ENCODE measurements at places on chromosomes 5 and 9. TPM values are rescaled to one million over a fixed set of nuclear protein-coding genes. Genes with fewer than 3 reads are reported as not detected.

The PLPP7 gene
- 2.6 TPM for total RNA-seq

The NR6A1 gene
- total RNA-seq = 1.3 TPM

The PCDHGB1 gene
- 1.6 TPM for total RNA-seq

The JAKMIP2 gene
- not detected for total RNA-seq

The NPR3 gene
- 0.26 TPM for total RNA-seq

The STC2 gene
- 24.4 TPM for total RNA-seq

The MZB1 gene
- total RNA-seq = 0.22 TPM

The STK10 gene
- 27.4 TPM for total RNA-seq

The COL23A1 gene
- 0.43 TPM for total RNA-seq

The PCDHGA9 gene
- total RNA-seq = 2.0 TPM

The PDGFRB gene
- total RNA-seq = 10.4 TPM

The PCDHGA3 gene
- 0.54 TPM for total RNA-seq

The CCNI2 gene
- total RNA-seq = 0.11 TPM

The SIT1 gene
- total RNA-seq = not detected

The FGFR4 gene
- total RNA-seq = 3.3 TPM

The SERF1B gene
- total RNA-seq = 48.1 TPM

The MYO10 gene
- total RNA-seq = 60.9 TPM

The PCDHGA7 gene
- total RNA-seq = 0.65 TPM

The SPATA31D4 gene
- not detected for total RNA-seq

The OBP2B gene
- not detected for total RNA-seq

The CDH9 gene
- not detected for total RNA-seq

The IFNA2 gene
- not detected for total RNA-seq

The CCL21 gene
- 1.4 TPM for total RNA-seq

The TRIM52 gene
- 5.7 TPM for total RNA-seq

The KCTD16 gene
- total RNA-seq = 0.09 TPM

The GFI1B gene
- total RNA-seq = under 0.01 TPM

The FEM1C gene
- 15.9 TPM for total RNA-seq

The TMC1 gene
- 0.22 TPM for total RNA-seq

The FSTL4 gene
- 0.17 TPM for total RNA-seq

The MPDZ gene
- total RNA-seq = 126 TPM

The NMUR2 gene
- total RNA-seq = not detected

The PDE8B gene
- total RNA-seq = 0.11 TPM

The PCDHGA12 gene
- total RNA-seq = 1.5 TPM

The PCDHB5 gene
- 0.43 TPM for total RNA-seq

The SLC25A48 gene
- not detected for total RNA-seq

The MYOT gene
- total RNA-seq = not detected

The WNK2 gene
- under 0.01 TPM for total RNA-seq

The CCNO gene
- not detected for total RNA-seq

The RALGPS1 gene
- total RNA-seq = 1.5 TPM

The OR4F3 gene
- total RNA-seq = not detected

The TAS2R1 gene
- total RNA-seq = not detected

The GRK6 gene
- 15.0 TPM for total RNA-seq

The DELE1 gene
- total RNA-seq = 70.8 TPM

The C5orf58 gene
- not detected for total RNA-seq

The SLC46A2 gene
- total RNA-seq = not detected

The CYLC2 gene
- total RNA-seq = not detected

The PDZD2 gene
- 0.33 TPM for total RNA-seq

The GLDC gene
- 4.3 TPM for total RNA-seq

The HSD17B3 gene
- not detected for total RNA-seq

Data from dermis lymphatic vessel endothelial cell (primary cell).